Right cardiac atrium (tissue), 5 donors: ENCODE measurements at places on chromosomes 11 and 22.

- DNase-seq = peak; percentile 93
Observed at GRCh38 chr11:8732748-8733241, 50.2 kb downstream of the RPL27A start.

DNA sequence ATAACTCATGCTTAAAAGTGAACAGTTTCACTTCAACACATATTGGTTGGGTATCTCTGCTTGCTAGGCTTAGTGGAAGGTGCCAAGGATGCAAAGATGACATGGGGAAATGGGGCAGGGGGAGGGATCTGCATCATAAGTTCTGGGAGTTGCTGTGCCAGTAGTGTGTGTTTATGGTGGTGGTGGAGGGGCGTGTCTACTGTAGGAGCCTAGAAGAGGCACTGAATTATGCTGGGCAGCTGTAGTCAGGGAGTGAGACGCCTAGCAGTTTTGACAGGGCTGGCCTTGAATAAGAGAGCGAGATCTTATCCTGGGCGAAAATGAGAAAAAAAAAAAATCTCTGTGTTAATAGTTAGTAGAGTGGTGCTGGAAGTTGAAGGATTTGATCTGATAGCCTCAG, 3.0 kb downstream of the ELMOD1 start:
- no peak for DNase-seq

DNA sequence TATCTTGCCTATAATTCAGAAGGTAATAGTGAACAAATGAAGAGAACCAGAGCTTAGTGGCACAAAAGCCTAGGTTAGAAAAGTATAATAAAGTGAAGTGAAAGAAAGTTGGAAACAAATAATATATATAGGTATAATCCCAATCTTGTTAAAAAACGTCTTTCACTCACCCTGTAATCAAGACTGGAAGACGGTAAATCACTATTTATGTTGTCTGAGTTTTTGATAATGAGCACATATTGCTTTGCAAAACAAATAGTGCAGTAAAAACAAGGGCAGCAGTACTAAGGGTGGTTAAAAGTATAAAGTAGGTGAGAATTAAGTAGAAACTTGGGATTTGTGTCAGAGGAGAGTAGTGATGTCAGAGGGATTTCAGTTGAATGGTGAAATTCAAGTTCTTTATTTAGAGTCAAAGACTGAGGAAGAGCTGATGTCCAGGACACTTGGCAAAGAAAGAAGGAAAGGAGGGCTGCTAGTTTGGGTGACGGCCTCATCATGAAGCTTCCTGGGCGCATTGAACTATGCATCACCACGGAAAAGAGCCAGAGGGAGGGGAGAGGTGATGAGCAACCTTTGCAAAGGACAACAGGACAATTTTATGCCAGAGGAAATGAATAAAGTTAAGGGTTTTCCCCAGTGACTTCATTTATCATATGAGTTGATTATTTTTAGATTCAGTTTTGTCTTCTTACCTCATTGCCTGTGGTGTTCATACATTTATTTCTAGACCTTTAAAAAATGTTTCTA, 11.4 kb downstream of the NCAM1 start:
- DNase-seq = no peak

- DNase-seq = no peak
Observed at GRCh38 chr11:72237112-72237931, 6.7 kb downstream of the PHOX2A start.

DNA sequence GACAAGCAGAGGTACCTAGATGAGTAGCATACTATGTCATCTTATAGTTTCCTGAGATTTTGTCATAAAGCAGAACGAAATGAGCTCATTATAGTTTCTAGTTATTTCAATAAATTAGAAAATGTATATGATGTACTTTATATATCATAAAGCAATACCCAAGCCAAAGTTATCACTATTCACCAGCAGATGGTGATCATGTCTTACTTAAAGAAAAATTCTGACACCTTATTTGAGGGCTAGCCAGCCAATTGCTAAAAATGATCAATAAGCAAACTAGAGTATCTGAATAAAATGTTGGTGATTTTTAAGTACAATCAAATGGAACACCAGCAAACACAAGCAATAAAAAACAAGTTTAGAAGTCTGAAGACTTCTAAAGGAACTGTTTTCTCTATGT, 44.1 kb downstream of the RSF1 start:
- no peak for DNase-seq

- no peak for DNase-seq
Observed at GRCh38 chr11:86617502-86617901, 54.9 kb downstream of the ME3 start.

GRCh38 chr11:69837791-69838190, 18.6 kb upstream of the FGF3 start:
- no peak for DNase-seq

GRCh38 chr11:128860571-128861361, 6.3 kb downstream of the KCNJ1 start:
- DNase-seq = no peak

DNA sequence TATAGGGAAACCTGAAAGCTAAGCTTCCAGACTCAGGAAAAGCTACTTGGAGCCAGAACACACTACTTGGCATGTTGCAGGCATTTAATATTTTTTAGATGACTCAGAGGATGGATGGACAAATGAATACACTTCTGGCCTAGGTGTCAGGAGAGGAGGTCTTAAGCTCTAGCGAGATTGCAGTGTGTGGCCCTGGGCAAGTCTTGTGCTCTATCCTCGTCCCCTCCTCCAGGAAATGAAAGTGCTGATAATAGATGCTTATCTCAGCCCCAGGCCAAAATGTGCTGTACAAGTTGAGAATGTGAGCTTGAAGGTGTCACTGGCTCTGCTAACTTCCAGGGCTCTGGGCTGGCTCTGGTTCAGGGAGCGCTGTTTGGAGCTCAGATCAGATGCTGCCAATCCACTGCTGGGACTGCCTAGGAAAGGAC, 136.3 kb downstream of the PKNOX2 start:
- DNase-seq = peak; percentile 68

DNA sequence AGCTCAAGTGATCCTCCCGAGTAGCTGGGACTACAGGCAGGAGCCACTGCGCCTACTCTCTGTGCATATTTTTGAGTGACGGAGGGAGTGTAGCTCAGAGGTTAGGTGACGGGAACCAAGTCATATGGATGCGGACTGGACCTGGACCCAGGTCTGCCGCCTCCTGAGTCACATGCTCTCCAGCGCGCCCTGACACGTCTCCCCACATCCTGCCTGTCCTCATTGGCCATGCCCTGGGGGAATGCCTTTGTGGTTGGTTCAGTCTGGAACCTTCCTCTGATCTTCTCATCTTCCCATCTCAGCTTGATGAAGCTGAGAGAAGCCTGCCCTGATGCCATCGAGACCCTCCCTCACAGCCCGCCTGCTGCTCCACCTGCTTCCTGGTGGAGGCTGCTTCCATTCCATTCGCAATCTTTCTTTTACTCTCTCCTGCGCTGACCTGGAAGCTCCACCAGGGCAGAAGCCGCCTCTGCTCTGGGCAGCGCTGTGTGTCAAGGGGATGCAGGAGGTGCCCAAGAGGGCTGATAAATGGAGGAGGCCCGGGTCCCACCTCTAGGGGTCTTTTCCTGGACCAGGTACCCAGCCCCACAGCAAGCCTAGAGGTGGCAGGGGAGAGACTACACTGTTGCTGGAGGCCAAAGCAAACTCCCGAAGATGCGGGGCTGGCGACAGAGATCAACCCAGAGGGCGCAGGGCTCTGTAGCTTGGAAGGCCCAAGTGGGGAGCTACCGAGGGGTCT, 13.9 kb upstream of the BAIAP2L2 start:
- DNase-seq = no peak

DNA sequence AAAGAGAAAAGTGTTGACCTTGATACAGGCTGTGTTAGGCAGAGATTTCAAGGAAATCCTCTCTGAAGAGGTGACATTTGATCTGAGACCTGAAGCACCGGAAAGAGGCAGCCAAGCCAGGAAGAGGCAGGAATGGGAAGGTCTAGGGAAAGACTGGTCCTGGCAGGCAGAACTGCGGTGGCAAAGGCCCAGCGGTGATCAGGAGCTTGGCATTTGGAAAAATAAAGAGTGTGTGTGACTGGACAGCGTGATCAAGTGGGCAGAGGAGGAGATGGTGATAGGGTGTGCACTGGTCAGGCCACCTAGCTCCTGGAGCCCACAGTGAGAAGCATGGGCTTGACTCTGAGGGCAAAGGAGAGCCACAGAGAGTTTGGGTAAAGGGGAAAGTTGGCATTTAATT, 27.2 kb upstream of the GAB4 start:
- DNase-seq = no peak

DNA sequence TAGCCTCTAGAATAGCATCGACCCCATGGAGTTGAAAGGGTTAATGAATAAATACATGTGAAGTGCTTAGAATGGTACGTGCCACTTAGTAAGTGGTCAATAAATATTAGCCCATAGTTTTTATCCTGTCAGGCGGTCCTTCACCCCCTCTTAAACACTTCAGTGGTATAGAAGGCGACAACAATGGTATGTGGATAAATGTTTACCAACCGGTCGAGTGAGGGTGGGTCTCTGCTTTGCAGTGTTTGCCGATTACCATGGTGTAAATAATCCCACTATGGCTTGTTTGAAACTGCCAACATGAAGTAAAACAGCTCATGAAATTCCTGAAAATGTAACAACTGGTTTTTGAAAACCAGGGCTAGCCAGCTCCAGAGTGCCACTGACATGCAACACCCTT, 541.2 kb downstream of the BUD13 start:
- DNase-seq = no peak

DNA sequence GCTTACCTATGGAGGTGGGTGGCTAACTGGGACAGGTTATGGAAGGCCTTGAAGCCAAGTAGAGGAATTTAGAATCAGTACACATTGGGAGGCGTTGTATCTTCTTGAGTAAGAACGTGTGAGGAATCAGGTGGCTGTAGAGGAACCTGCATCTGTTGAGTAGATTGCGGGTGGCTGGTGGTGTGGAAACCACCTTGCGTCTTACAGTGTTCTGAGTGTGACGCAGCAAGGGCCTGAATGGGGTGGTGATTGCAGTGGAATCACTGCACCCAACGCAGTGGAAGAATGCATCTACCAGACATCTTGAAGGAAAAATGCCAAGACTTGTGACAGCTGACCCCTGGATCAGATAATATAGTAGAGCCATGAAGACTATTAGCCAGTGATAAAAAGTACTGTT, 110.8 kb upstream of the NNMT start:
- DNase-seq = no peak

DNA sequence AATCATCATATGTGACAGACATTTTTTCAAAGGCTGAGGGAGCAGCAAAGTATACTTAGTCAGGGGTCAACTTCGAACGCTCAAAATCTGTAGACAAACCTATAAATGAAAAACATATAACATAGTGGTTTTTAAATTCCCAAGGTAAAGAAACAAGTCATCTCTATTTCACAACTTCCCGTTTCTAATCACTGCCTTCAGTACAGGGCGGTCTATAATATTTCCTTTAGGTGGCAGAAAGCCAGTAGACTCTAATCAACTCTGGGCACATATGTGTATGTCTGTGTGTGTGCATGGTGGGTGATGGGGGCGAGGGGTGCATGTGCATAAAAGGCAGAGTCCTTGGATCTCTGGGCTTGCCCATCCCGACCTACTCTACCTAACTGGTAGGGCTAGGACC, 55.0 kb upstream of the ARFGAP3 start:
- DNase-seq = no peak

GRCh38 chr11:44430140-44430539, 120.2 kb upstream of the ALX4 start:
- DNase-seq = no peak

DNA sequence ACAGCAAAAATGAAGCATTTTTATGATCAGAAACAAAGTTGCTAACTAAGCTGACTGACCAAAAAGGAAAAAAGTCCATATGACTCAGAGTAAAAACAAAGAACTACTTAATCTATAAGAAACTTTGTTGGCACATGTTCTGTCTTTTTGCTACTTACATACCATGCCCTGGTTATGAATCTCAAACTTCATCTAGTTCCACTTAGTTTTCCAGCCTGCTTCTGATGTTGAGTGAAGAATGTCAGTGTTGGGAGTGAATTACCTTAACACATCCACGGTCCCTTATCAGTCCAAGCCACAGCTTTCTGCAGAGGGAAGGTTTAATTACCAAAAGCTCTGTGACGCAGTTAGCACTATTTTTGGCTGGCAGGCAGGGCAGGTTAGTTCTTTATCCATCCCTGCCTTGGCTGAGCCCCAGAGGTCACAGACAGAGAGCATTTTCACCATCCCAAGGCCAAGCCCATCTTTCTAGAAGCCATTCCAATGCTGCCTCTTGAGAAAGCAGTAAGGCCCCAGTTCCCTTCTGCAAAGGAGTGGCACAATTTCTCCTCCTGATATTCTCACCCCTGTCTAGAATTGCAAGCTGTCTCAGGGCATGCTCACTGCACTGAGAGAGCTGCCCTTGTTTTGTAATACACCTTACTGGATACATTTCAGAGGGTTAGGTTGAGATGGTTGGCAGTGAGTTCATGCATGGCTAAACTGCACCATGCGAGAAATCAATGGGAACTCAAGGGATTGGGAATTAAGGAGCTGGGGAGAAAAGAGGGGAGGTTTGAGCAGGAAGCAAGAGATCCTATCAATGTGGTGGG, 67.1 kb downstream of the SLC1A2 start:
- DNase-seq = no peak

DNA sequence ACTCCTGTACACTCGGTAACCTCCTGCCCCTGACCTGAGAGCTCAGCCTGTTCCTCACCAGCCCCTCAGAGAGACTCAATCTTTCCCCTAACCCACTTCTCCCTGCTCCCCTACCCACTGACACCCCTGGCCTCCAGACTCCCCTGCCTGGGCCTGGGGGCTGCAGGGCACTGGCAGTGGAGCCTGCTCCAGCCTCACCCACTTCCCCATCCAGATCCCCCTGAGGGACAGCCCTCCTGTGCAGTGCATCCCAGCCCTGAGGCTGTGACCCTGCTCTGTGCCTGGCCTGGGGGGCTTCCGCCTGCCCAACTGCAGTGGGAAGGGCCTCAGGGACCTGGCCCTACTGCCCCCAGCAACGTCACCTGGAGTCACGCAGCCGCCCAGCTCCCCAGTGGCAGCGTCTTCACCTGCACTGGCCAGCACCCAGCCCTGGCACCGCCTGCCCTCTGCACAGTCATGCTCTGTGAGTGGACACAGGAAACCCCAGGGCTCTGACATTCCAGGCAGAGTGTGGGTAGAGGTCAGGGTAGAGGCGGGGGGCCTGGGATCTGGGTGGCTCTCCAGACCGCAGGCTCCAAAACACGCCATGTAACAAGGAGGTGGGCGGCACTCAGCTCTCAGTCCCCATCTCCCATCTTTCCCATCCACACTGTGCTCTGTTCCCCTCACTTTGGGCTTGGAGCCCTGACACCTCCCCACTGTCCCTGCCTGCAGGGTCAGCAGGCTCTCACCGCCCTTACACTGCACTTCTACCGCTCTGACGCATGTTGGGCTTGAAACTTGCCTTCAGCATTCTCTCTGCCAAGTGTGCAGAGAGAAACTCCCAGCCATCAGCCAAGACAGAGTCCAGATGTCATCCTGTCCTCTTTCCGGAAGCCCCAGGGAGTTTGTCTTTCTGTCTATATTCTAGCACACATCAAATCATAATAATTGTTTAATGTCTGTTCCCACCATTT, 5.1 kb downstream of the VSIG10L2 start:
- DNase-seq = peak; percentile 90

DNA sequence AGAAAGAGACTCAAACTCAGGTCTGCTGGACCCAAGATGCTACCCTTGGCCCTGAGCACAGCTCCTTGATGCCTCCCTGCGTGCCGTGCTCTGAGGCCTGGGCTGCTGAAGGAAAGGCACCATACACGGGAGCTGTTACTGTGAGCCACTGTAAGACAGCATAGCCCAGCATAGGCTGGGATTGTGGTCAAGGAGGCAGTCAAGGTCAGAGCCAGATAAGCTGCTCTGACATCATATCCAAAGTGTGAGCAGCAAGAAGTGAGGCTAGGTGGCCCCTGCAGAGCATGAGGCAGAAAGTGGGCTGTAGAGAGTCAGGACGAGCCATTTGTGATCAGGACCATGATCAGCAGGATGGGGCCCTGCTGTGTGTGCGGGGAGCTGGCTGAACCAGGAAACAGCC, 7.7 kb downstream of the SLC22A8 start:
- DNase-seq = no peak

GRCh38 chr11:17861036-17861755, 126.6 kb downstream of the KCNC1 start:
- no peak for DNase-seq
